ENCODE measurements at places on chromosomes 4 and X.

GRCh38 chrX:48897157-48897624 lies 377 bp downstream of the TIMM17B start:
- DNase-seq = peak; percentile 85

GRCh38 chr4:55399581-55399980 lies 3.8 kb downstream of the TMEM165 start:
- no peak for DNase-seq

DNA sequence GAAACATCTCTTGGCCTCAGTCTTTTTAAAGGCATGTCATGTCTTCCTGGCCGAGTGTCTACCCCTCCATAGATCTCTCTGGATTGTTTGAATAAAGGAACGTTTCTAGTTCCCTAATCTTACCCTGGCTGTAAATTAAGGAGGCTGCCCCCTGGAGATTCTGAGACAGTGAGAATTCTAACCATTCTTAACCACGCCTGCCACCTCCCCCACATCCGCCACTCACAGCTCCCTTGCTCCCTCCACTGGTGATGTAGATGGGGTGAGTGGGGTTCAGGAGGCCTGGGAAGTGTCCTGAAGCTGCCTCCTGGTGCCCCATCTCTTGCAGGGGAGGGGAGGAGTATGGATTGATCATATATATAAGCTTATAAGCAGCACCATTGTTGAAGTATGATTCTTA lies 48.0 kb upstream of the TRIM2 start:
- no peak for DNase-seq

- no peak for DNase-seq
Measured at GRCh38 chr4:95821867-95822266, 18.0 kb upstream of the PDHA2 start.

DNA sequence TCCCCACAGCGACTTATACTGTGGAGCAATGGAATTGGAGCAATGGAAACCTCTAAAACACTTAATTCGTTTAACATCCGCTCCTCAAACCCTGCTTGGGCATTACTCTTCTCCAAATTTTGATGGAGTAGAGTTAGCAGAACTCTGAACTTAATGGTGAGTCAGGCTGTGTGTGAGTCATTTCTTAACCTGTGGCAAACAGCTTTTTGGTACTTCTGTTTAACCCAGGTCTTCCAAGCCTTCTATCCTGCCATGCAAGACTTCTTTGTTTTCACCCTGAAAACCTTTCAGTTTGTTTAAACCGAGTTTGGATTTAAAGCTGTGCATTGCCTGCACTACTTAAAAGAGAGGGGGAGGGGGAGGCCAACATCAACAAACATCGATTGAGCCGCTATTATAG lies 3.6 kb upstream of the AMOT start:
- DNase-seq = no peak

DNA sequence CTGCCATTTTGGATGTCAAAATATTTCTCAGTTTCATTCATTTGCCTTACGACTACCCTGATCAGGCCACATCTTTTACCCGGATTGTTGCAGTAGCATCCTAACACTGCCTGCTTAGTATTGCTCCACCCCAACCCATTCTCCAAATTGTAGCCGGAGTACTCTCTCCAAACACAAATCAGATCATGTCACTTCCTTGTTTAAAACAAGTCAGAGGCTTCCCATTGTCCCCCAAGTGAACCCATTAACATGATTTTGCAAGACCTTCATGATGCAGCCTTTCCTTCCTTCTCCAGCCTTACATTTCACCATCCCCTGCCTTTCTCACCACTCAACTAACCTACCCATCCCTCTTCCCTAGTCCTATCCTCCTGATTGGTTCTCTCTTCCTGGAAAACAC lies 53.1 kb downstream of the FANCB start:
- no peak for DNase-seq

- no peak for DNase-seq
Measured at GRCh38 chrX:8453611-8454010, 11.0 kb upstream of the VCX3B start.

GRCh38 chrX:69303231-69303630 lies 138.0 kb upstream of the PJA1 start:
- DNase-seq = no peak

DNA sequence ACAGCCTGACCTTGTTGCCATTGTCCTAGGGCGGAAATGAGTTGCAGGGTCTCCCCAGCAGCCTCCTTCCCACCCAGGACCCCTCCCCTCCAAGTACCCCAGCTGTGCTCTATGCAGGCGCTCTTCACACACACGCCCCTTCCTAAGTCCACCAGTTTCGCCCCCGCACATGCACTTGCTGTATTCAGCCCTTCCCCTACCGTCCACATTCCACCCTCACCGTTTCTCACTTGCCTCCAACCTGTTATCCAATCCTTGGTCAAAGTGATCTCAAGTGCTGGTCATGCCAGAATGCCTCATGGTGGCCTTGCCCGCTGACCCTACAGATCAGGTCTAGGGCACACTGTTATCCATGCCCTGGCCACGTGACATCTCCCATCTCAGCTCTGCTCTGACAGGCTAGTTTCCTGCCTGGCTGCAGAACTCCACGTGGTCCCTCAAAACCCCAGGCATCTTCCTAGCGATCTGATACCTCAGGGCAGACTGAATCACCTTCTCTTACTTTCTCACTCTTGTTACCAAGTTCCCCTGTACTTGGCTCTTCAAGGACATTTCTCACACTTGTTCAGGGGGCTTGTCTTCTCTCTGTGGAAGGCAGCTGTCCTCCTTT lies 39.7 kb downstream of the NSG1 start:
- no peak for DNase-seq

DNA sequence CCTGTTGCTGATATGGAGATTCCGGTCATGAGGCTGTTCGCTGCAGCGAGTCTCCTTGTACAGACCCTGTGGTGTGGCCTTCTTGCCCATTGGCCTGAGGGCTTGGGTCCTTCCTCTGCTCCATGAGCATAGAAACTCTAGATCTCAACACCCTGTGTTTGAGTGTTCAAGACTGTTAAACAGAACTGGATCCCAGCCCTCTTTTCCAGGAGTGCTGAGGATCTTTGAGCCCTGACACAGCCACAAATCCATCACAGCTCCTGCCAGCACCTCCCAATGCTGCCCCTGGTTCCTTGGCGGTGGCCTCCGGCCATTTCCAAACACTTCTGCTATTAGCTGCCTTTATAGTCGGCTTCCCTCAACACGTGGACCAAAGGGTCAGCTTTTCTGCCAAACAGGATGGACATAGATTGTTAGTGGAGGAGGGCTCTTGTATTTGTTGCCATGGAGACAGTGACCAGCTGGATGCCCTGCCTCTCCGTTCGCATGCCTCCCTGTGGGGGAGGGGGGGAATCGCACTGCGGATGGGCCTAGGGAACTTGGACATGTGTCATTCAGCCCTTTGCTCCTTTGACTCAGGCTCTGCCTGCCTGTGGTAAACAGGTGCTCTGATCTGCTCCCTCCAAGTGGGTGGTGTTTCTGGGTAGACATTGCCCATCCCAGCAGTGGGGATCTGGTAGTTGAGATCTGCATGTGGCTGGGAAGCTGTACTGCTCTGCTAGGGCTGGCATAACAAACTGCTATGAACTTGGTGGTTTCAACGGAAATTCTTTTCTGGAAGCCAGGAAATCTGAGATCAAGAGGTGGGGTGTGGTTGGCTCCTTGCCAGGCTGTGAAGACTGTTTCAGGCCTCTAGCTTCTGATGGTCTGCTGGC lies 6.9 kb upstream of the WDR1 start:
- DNase-seq = no peak

DNA sequence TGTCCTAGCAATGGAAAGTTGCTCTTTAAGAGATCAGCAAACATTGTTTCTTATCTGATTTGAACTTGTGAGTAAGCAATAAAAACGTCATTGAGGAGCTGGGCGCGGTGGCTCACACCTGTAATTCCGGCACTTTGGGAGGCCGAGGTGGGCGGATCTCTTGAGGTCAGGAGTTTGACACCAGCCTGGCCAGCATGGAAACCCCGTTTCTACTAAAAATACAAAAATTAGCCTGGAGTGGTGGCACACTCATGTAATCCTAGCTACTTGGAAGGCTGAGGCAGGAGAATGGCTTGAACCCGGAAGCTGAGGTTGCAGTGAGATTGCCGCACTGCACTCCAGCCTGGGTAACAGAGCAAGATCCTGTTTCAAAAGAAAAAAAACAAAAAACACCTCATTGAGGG lies 11.2 kb upstream of the PLAC8 start:
- no peak for DNase-seq

DNA sequence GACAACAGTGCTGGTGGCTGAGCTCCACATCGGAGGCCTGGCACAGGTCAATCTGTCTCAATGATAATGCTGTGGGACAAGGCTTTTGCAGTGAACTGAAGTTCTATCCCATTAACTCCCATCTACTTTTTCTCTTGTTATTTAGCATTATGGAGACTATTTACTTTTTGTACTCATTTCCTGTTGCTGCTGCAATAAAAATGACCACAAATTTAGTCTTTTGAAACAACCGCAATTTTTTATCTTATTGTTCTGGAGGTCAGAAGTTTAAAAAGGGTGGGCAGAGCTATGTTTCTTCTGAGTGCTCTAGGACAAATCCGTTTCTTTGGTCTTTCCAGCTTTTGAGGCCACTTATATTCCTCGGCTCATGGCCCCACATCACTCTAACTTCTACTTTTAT lies 111.0 kb upstream of the PITX2 start:
- DNase-seq = no peak
